Stimulated activated naive CD8-positive, alpha-beta T cell treated with anti-CD3 and anti-CD28 coated beads, Interleukin-15, amount 100 ng/mL, for 72 hours (primary cell): ENCODE measurements at places on chromosomes 5 and 9.
A peak's percentile ranks its signal among the peaks of the same experiment; 100 is the strongest.

- DNase-seq: no peak
Measured at GRCh38 chr5:7978991-7979390, 110.0 kb downstream of the MTRR start.

DNA sequence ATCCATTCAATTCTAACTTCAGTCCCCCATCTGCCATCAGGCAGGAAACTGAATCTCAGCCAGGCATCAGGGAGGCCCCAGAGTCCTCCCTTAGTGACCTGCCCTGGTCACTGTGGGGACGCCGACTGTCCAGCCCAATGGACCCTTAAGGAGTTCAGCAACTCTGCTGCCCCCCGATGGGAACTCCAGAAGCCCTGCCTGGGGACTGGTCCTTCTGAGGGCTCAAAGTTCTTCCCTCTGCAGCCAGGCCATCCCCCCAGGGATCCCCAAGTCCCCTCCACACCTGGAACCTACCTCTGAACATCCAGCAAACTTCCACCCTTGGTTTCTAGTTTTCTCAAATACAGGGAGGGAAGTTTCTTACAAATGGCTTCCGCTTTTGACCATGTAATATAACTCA, 76.8 kb downstream of the UBE2QL1 start:
- no peak for DNase-seq

- DNase-seq: peak; percentile 77
Measured at GRCh38 chr5:139746691-139747582, 48.7 kb upstream of the PSD2 start.

DNA sequence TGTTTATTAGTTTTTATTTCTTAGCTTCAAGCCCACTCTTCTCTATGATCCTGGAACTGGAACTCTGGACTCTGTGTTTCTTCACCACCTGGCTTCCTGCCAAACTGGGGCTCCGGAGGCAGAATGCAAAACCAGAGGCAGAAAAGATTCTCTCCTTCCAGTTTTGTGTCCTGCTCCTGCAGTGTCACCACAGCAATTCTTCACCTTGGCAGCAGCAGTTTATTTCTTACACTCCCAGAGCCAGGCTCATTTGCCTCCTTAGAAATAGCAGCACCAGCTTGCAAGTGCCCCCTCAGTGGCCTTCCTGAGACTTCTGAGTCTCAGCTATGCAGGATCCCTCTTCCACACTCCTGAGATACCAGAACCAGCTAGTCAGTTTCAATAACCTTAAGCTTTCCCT, 26.7 kb upstream of the CAMK4 start:
- no peak for DNase-seq

- no peak for DNase-seq
Measured at GRCh38 chr9:6782345-6782744, 24.6 kb downstream of the KDM4C start.

- no peak for DNase-seq
Measured at GRCh38 chr5:177332031-177332895, 19.2 kb downstream of the LMAN2 start.

GRCh38 chr5:157282150-157282549, 16.2 kb downstream of the CYFIP2 start:
- DNase-seq: no peak

- no peak for DNase-seq
Measured at GRCh38 chr9:131608493-131609037, 63.2 kb downstream of the PRRT1B start.

DNA sequence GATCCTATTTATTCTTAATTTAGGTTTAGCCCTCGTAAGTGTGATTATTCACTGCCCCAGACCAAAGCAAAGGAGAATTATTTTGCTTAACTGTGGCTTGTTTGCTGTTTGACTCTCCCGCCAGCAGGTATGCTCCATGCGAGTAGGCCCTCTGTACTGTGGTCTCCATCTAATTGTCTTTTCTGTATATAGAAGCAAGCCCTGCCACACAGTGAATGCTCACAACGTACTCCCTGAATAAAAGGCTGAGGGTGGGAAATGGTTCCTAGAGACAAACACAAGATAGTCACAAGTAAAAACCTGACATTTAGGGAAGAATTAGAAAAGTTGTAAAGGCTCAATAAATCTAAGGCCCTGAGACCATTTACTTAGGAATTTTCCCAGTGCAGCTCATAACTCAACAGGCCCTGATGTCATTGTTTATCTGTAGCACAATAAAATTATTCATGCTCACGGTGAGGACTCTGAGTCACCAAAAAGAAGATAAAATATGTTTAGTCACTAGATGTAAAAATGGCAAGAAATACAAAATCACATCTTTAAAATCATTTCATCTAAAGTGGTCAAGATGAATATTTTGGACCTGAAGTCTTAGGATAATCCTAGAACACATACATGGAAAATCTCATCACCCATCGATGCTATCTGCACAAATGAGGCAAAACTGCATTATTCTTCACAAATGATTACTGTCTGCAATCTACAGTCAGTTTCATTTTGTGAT, 473.2 kb downstream of the ENC1 start:
- no peak for DNase-seq

DNA sequence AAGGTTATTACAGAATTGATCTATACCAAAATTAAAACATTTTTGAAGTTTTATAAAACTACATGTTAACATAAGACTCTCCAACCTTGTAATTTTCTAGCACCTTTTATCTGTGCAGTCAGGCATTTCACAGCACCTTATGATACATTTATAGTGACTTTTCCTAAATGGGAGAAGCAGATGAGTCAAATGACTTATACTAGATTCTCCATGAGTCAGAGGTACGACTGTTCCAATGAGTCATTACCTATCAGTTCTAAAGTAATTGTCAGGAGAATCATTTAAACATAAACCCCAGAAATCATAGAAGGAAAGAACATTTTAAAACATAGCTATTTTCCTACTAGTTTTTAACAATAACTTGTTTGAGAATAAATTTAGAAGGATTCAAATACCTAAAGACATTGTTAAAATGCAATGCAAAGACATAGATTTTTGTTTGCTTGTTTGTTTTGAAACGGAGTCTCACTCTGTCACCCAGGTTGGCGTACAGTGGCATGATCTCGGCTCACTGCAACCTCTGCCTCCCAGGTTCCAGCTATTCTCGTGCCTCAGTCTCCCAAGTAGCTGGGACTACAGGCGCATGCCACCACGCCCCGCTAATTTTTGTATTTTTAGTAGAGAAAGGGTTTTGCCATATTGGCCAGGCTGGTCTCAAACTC, 34.7 kb upstream of the DMXL1 start:
- no peak for DNase-seq

GRCh38 chr9:121281614-121282276, 13.8 kb downstream of the GSN start:
- DNase-seq: no peak

- no peak for DNase-seq
Measured at GRCh38 chr5:155529362-155529761, 515.8 kb downstream of the KIF4B start.

GRCh38 chr9:127968700-127969383, 11.9 kb downstream of the EEIG1 start:
- DNase-seq: peak; percentile 34

- no peak for DNase-seq
Measured at GRCh38 chr9:20378851-20379250, 243.4 kb downstream of the MLLT3 start.

- no peak for DNase-seq
Measured at GRCh38 chr9:130526854-130527650, 52.3 kb upstream of the FUBP3 start.

DNA sequence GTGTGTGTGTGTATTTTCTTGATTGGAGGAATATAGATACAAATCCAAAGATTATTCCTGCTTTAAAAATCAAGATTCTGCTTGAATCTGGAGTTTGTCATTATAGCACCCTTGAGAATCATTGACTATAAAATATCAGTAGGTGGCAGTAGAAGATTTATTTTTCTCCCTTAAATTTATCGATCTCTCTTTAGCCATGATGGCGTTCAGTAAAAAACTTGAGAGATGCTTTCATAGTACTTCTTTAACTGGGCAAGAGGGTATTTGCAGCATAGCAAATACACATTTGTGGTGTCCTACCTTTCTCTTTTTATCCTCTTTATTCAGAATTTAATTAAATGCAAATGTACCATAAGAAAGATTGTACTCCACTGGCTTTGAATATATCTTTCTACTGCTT, 307.7 kb downstream of the ADGRV1 start:
- no peak for DNase-seq

GRCh38 chr9:76166526-76166925, 227.7 kb downstream of the RFK start:
- DNase-seq: no peak

GRCh38 chr5:61332358-61332749, 296 bp downstream of the ZSWIM6 start:
- DNase-seq: no peak

DNA sequence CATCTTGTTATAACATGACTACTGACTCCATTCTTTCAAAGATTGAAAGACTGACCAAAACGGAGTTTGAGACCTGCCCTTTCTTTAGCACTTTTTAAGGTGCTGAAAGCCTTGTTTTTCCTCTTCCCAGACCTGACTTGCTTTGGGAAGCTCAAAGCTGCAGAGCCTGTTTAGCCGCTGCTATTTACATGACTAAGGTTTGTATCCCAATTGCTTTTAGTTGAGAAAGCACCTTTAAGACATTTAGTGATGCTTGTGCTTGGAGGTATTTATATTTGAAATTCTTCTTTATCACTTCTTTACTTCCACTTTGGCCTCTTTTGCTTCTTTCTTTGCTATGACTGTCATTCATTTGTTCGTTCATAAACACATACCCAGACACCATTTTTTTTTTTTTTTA, 182.6 kb upstream of the ELL2 start:
- no peak for DNase-seq

DNA sequence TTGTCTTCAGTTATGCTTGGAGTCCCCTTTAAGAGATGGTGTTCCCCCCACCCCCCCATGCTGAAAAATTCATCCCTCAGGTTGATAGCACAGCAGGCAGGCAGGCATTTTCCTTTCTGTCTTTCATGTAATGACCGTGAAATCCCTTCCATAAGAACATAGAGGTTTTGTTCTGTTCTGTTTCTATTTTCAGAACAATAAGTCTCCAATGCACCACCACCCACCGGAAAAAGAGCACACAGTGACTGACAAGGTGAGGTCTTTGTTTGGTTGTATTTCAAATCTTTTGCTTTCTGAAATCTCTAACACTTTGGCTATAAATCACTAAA, 52.4 kb downstream of the DMRT2 start:
- no peak for DNase-seq

DNA sequence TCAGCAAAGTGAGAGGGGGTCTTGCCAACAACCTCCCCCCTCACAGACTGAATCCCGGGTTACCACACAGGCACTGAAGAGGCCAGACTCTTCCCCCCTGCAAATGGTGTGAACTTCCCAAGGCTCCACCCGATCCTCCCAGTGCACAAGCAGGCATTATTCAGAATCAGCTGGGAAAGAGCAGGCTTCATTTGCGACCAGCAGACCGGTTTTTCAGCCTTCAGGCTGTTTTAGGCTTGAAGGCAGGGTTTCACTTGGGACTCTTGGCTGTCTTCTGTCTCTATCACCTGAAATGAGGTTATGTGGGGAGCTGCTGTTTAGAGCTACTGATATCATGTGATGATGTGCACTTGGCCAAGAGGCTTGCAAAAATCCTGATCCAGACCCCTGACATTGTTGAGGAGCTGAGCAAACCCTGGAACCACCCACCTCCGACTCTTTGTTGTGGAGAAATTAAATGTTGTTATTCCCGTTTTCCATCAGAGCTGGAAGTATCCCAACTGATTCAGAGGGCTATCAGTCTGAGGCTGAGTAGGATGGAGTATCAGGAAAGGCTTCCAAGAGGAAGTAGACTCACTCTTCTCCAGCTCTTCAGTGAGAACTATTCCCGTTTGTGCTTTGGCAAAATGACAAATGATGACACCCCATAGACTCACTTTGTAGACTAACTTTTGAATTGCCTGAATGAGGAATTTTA, 63.3 kb upstream of the ZFR start:
- DNase-seq: no peak

- DNase-seq: no peak
Measured at GRCh38 chr5:94857111-94857510, 238.6 kb downstream of the SLF1 start.

DNA sequence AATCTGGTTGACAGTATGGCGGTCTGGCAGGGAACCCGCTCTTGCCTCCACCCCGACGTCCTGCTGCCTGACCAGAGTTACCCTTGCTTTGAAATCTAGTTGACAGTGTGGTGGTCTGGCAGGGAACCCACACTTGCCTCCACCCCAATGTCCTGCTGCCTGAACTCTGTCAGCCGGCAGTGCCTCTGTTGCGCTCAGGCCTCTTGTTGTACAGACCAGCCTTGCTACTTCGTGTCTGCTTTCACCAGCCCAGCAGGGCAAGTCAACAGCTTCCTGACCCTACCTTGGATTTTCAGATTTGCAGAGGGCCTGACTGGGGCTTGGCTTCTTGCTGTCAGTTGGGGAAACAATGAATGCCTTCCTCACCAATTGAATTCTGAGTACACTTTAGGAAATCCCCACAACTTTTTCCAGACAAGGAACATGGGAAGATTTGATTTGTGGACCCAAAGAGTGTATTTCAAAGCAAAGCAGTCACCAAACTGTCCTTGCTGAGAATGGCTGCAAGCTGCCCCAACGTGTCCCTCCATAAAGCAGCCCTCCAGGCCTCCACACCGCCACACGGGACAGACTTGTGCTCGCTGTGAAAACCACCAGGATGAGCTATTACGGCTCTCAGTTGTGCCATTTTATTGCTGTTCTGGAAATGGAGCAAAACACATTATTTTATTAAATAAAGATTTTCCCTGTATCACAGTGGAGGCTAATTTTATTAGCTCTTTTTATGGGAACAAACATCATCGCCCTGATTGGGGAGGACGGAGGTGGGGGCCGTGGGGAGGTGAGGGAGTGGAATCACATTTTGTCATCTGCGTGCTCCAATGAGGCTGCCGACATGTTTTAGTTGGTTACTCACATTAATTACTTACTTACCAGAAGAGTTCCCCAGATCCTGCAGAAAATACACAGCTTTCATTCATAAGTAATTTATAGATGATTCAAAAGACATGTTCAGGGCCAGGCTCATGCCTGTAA, 189.3 kb downstream of the AOPEP start:
- DNase-seq: no peak

DNA sequence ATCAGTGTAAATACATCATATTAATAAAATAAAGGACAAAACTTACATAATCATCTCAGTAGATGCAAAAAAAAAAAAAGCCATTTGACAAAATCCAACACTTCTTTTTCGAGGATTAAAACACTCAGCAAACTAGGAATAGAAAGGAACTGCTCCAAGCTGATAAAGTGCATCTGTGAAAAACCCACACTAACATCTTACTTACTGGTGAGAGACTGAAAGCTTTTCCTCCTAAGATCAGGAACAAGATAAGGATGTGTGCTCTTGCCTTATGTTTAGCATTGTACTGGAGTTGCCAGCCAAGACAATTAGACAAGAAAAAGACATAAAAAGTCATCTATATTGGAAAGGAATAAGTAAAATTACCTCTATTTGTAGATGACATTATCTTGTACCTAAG, 120.2 kb upstream of the SAP30L start:
- no peak for DNase-seq

DNA sequence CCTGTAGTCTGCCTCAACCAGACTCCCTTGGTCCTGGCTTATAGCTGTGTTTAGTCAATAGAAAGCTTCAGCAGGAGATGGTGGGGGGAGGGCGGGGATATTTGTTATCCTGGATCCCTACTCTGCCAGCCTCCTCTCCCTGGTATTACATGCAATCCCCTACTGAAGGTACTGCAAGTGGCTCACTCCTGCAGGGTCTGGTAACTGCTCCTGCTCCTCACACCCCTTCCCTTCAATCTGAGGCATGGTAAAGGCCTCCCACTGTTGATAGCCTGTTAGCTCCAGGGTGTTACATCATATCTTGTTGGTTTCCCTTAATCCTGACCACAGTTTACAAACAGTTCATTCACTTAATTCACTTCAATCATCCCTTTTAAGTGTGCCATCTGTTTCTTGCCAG, 137.5 kb downstream of the AP3B1 start:
- no peak for DNase-seq
